Inflammatory macrophage (primary cell): ENCODE measurements at places on chromosomes 13 and 19.

- no peak for DNase-seq
These were observed 804.4 kb downstream of the PCDH9 start for GRCh38 chr13:66425741-66426140.

- no peak for DNase-seq
These were observed 11.8 kb downstream of the DAPK3 start for GRCh38 chr19:3958836-3959765.

- DNase-seq, result peak; percentile 82
These were observed 8.5 kb downstream of the RPL21 start for GRCh38 chr13:27259831-27260230.

DNA sequence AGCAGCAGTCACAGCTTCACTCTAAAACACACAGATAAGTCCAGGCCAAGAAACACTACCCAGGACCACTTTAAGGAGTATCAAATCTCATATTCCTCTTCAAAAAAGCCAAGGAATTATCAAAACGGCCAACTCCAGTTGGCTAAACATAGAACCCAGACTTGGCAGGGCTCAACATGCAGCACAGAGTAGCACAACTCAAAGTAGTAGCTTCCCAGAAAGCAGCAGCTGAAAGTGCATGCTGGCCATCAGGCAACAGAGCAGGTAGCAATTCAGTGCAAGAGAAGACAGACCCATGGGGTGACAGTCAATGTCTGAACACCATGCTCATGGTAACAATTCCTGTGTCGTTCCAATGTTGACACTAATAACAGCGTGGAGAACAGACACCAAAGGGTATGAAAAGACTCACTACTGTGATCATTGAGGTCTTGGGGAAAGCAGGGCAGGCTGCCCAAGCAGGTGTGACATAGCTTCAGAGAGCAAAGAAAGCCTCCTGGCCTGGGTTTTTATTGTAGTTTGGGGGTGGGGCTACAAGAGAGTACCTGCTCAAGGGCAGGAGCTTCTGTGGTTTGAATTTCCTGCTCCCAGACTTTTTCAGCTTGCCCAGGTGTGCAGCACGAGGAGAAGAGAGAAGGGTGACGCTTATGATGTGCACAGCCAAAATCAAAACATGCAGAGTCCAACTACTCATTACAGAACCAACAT is 6.2 kb downstream of the ZNF709 start:
- no peak for DNase-seq

DNA sequence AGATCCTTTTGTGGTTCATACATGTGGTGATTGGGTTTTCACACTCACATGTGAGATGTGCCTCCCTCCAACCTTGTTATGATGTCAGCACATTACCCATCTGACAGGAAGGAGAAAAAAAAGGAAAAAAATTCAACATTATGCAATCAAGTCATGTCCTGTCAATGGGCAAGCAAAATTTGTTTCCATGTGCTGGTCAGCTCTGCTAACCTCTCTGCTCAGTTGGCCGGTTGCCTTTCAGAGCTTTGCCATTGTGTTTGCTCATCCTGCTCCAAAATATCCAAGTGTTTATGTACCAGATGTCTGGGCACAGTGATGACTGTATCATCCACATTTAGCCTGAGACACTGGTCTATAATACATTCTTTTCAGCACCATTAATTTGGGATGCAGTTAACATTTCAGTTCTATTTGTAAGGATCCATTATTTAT is 27.0 kb upstream of the METTL21C start:
- no peak for DNase-seq

DNA sequence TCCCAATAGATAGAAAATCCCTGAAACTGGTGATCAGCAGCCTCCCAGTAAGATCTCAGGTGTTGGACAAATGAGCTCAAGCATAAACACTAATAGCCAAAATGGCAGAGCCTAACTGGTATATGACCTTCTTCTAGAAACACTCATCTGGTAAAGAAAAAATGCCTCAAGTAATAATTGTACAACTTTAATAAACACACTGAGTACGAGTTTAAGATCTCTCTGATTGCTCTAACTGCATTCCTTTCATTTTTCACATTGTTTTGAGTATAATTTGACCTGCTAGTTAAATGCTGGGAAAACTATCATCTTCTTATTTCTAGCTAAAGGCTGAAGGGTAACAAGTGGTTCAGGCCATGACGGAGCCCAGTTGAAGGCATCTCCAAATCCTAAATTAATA is 2009.5 kb upstream of the PCDH20 start:
- no peak for DNase-seq

DNA sequence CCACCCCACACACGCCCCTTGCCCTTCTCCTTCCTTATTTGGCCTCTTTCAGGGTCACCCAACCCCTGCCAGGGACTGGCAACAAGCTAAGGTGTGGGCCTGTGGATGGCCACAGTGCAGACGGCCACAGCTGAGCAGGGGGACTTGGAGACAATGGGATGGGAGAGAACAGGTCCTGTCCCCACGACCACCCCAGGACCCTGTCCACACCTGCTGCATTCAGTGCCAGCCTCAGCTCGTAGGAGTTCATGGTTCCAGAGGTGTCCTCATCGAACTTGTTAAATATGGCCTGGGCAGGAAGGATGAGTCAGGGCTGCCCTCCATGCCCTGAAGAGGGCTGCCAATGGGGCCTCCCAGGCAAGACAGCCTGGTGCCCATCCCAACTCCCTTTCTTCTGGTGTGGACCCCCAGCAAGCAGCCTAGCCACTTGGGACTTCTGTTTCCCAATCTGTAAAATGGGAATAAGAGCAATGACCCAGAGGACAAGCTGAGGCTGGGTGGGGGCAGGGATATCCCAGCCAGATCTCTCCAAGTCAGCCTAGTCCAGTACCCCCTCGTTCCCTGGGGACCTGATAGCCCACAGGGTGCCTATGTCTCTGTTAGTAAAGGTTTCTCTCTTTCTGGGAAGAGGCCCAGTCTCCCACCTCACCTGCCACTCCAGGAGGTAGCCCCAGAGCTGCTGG is 10.6 kb downstream of the CAPN12 start:
- no peak for DNase-seq

GRCh38 chr13:66137384-66137783 is 1092.8 kb downstream of the PCDH9 start:
- DNase-seq, result no peak

DNA sequence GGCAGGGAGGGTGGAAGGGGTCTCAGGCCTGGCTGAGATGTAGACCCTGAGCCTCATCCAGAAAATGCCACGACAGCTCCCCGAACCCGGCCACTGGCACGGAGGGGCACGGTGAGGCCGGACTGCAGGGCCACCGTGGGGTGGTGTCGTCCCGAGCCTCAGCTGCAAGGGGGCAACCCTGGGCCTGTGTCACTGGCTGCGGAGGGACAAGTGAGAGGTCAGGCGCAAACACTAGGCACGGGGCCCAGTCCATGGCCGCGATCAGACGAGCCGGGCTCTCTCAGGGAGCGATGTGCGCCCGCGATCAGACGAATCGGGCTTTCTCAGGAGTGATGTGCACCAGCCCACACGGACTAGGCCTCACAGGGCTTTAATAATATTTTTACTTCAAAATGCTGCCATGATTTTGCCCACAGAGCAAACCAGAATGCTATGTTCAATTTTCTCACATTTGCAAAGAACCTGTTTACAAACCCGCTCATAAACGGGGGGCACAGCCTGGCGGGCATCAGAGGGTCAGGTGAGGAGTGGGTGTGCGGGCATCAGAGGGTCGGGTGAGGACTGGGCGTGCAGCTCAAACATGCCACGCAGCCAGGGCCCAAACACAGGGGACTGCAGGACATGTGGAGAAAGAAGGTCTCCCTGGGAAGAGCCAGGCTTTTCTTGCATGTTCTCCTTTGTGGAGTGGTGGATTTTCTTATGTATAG is 42.6 kb upstream of the C13orf46 start:
- no peak for DNase-seq

GRCh38 chr19:30930941-30931706 is 418.1 kb downstream of the TSHZ3 start:
- DNase-seq, result no peak

GRCh38 chr19:35959040-35959967 is 23.1 kb downstream of the LRFN3 start:
- DNase-seq, result peak; percentile 96

GRCh38 chr13:99237981-99238662 is 20.1 kb downstream of the GPR18 start:
- no peak for DNase-seq

DNA sequence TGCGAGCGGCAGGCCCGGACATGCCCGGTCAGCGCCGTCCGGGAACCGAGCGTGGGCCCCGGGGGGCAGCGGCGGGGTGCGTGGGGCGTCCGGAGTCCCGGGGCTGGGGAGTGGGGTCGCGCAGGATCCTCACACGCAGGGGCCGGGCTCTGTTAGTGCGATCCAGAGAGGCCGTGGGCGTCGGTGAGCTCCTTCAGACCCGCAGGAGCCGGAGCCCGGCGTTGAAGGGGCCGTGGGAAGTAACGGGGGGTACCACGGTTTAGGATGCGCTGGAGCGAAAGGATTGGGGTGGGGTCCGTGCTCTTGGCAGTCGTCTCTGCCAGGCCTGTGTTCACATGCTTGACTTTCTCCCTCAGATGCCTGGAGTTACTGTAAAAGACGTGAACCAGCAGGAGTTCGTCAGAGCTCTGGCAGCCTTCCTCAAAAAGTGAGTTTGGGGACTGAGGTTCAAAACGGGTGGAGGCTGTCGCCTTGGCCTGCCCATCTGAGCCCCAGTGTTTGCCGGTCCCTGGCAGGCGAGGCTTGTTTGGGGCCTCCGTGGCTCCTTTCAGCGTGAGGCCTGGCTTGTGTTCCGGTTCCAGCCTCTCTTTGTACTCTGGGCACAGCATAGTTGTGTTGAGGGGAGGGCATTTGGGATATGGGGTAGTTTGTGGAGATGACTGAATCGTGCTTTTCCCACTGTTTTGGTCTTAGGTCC is 512 bp downstream of the RPS19 start:
- DNase-seq, result peak; percentile 7

- DNase-seq, result no peak
These were observed 420.8 kb upstream of the SLITRK1 start for GRCh38 chr13:84303035-84303434.

GRCh38 chr19:33947265-33947964 is 150.7 kb downstream of the KCTD15 start:
- no peak for DNase-seq

- DNase-seq, result no peak
These were observed 39.1 kb upstream of the MTIF3 start for GRCh38 chr13:27489456-27489855.

DNA sequence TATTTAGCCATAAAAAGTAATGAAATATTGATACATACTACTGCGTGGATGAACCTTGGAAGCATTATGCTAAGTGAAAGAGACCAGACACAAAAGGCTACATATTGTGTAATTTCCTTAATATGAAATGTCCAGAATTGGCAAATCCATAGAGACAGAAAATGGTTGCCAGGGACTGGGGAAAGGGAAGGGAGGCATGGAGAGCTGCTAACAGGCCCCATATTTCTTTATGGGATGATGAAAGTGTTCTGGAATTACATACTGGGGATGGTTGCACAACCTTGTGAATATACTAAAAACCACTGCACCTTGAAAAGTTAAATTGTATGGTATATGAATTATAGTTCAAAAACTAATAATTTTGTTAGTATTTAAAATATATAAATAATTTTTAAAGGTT is 3.6 kb downstream of the IFT88 start:
- peak; percentile 51 for DNase-seq

DNA sequence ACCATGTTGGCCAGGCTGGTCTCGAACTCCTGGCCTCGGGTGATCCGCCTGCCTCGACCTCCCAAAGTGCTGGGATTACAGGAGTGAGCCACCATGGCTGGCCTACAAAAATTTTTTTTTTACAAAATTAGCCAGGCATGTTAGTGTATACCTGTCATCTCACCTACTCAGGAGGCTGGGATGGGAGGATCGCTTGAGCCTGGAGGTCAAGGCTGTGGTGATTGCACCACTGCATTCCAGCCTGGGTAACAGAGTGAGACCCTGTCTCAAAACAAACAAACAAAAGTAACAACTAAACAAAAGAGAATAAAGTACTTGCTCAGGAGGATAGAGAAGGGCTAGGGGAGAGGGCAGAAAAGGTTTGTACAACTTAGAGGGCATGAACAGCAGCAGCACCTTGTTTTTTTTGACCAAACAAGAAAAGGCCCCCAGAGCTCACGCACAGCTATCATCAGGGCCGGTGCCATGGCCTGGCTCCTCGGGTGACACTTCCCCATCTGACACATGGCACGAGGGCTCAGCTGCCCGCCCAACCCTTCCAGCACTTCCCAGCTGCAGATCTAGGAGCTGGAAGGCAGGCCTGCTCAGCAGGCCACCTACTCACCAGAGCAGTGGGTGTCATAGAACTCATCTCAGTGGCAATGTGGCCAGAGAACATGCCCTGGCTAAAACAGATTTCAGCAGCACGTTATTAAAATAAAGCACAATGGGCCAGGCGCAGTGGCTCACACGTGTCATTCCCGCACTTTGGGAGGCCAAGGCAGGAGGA is 8.6 kb upstream of the SLC7A9 start:
- peak; percentile 5 for DNase-seq

- DNase-seq, result peak; percentile 19
These were observed 2.3 kb upstream of the TPM4 start for GRCh38 chr19:16073988-16074387.

GRCh38 chr13:93039131-93039530 is 187.5 kb upstream of the GPC6 start:
- no peak for DNase-seq

DNA sequence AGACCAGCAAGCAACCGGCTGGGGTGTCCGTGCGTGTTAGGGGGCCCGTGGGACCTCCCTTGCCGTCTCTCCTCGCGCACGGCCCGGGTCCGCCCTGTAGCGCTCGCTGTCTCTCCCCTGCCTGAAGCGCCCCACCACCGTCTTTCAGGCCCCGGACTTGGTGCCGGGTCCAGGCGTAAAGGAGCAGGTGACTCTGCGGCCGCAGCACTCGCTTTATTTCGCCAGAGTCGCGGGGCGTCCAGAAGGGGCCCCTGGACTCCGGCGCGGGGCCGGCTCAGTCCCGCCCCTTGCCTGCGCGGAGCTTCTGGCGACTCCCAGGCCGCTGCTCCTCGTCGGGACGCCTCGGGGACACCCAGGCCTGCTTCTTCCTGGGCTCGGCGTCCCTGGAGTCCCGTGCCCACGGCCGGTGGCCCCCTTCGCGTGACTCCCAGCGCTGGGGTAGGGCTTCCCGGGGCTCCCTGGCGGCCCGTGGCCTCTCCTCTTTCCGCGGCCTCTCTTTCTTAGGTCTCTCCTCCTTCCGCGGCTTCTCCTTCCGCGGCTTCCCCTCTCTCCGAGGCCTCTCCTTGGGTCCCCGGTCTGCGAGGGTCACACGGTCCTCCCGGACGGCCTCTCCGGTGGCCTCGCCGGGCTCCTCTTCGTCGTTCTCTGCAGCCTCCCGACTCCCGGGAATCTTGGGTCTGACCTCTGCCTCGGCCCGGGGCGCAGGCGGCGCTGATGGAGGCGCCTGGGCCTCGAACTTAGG is 3.1 kb downstream of the AMH start:
- DNase-seq, result no peak
